ENCODE measurements at places on chromosomes 16 and 17.
A peak's percentile ranks its signal among the peaks of the same experiment; 100 is the strongest.

DNA sequence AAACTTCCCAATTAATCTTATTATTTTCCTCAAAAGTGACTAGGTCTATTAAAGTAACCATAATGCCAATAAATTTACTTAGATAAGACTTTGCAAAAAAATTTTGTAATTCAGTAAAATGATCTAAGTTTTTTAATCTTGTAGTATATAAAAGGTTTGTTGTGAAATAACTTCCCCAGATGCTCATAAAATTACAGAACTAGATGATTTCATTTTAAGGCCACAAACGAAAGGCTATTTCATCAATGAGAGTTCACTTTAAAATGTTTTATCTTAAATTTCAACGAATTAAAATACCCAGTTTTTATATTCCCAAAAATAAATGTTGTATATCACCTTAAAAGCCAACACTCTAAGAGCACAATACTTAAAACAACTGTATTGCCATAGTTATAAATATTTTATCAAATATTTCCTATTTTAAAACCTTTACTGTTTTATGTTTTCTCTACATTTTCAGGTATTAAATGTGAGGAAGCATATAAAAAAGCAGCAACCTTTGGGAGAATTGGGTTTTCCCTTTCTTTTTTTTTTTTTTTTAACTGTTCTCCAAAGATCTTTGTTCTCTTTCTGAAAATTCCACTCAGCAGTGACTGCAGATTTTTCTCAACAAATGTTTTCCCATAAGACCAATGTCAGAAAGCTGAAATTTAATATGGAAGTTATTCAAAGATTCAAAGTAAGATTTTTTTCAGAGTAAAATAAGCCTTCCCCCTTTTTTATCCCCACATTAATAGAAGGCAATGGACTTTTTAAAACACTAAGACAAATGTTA is 169.9 kb downstream of the CYB561 start:
- DNase-seq, result no peak

GRCh38 chr17:82272495-82273326 is 789 bp downstream of the CSNK1D start:
- DNase-seq, result peak; percentile 26

DNA sequence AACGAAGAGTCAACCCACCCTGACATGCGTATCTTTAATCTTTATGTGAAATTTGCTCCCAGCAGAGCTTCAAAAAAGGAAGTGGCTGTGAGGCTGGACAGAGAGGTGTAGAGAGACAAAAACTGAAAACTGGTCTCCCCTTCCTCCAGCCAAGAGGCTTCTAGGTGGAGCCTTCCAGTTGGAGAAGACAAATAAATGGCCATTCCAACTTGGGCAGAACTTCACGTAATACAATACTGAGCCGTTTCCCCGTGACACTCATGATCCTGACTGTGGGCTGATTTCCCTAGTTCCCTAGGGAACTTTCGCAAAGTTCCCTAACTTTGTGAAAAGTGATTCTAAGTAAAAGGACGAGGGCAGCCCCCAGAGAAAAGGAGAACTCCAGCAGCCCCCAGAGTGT is 78.8 kb downstream of the ZFHX3 start:
- no peak for DNase-seq

DNA sequence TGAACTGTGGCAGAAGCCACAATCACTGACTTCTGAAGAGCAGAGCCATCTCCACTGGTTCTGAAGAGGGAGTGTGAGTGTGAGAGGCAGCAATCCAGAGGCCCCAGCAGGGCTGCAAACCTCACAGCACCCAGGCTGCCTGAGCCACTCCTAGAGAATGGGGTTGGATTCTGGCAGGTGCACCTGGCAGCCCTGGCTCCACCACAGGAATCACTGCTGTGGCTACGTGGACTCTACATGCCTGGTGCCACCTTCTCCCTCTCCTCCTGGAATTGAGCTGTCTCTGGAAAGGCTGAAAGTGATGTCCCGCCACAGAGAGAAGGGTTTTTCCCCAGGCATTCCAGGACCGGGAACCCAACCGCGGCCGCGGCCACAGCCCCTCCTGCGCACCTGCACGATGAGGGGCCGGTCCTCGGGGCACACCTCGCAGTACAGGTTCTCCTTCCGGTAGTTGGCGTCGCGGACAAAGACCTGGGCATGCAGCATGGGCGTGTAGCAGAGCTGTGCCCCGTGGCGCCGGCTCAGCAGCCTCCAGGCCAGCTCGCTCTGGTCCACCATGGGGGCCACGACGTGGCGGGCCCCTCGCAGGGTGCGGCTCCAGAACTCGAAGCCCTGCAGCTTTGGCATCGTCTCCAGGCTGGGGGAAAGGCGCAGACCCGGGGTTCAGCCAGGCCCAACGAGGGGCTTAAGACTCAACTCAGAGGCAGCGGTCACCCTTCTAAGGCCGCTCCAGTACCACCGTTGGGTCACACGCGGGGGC is 991 bp downstream of the DUS1L start:
- no peak for DNase-seq

- no peak for DNase-seq
Measured at GRCh38 chr17:61738249-61738648, 125.1 kb downstream of the BRIP1 start.

DNA sequence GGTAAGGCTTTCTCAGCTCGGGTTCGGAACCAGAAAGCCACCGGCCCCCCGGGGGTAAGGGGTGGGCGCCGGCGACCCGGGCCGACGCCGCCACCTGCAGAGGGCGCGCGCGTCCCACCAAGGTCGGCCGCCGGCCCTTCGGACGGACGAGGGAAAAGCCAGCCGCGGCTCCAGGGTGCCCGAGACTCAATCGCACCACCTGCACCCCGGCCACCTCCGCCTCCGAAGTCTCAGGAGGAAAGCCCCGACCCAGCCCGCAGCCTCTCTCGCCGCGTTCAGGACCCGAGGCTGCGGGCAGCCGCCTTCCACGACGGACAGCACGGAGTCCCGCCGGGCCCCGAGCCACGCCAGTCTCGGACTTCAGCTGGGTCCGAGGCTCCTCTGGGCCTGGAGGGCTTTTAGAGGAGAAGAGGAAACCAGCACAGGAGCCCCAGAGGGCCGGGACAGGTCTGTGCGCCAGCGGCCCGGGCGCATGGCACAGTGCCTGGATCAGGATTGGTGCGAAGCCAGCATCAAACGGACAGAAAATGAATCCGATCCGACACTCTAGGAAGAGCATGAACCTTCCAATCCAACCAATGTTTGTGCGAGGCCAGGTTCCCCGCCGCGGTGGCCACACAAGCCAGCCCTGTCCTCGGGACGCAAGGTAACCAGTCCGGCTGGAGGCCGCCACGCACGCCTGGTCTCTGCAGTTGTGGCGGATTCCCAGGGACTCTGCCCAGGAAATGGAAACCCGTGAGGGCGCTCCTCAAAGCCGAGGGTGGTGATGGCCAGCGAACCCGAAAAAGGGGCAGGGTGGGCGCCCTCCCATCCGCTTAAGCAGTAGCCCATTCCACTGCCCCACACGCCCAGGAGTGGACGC is 6.7 kb downstream of the CBX8 start:
- no peak for DNase-seq

- DNase-seq, result no peak
Measured at GRCh38 chr16:48394355-48394703, 9.1 kb upstream of the SIAH1 start.

DNA sequence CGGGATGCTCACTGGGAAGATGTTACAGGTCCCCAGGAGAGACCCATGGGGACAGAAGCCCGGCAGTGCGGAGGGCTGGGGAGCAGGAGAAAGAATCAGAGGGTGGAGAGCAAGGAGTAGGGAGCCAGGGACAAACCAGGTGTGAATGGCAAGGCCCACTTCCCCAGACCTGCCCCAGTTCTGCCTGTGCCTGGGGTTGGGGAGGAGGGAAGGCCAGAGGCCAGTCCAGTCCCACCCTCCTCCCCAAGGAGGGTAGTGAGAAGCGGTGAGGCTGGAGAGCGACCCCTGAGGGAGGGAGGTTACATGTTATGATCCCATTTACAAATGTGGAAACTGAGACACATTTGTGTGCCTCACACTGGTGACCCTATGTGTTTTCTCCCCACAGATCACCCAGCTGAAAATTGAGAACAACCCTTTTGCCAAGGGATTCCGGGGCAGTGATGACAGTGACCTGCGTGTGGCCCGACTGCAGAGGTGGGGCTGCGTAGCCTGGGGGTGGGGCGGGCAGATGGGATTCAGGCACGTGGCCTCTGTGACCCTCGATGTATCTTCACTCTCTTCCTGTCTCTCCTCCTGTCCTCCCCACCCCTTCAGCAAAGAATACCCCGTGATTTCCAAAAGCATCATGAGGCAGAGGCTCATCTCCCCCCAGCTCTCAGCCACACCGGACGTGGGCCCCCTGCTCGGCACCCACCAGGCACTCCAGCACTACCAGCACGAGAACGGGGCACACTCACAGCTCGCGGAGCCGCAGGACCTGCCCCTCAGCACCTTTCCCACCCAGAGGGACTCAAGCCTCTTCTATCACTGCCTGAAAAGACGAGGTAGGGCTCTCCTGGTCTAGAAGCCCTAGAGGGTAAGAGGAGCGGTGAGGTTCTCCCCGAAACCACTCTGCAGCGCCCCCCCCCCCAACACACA is 27.5 kb downstream of the TBX4 start:
- no peak for DNase-seq

DNA sequence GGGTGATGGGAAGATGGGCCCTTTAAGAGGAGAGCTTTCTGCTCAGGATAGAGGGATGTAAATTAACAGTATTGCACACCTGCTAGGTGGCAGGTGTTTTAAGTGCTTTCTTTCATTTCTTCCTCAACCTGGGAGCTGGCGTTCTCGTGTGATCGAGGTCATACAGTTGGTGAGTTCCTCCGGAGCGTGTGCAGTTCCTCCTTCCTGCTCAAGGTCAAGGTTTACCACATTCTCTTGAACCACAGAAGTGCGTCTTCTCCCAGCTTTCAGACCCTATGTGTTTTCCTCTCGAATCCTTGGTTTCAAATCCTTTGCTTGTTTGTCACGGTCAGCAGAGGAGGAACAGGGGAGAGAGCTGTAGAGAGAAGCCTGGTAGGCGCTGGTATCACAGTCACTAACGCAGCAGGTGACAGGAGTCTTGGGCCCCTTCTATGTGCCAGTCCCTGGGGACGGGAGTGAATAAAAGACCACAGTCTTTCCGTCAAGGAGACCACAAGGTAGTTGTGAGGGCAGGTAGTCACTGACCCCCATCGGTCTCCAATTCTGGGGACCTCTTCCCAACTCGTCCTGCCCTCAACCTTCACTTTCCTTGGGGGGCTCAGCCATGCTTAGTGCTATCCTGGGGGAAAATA is 791 bp downstream of the DNAI2 start:
- no peak for DNase-seq

GRCh38 chr17:29138971-29139691 is 41.1 kb downstream of the MYO18A start:
- DNase-seq, result no peak

GRCh38 chr17:78905116-78905515 is 2.1 kb upstream of the CEP295NL start:
- no peak for DNase-seq

DNA sequence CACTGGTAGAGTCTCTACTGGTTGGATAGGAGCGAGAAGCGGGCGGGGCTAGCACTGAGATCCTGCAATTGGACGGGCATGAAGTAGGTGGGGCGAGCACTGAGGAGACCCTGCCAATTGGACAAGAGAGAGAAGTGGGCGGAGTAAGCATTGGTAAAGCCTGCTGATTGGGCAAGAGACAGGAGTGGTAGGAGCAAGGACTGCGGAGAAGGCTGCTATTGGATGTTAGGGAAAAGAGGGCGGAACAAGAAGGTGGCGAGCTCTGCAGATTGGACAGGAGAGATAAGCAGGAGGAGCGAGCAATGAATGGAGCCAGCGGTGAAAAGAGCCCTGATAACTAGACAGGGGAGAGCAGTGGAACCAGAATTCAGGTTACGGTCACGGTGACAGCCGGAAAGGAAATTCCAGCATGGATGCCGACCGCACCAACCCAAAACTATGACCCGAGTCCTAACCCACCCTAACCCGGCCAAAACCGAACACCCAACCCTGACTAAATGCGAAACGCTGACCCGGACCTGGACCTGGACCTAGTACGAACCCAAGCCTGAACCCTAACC is 4.8 kb downstream of the SCGB1C2 start:
- no peak for DNase-seq

GRCh38 chr16:25060920-25061319 is 45.8 kb upstream of the ARHGAP17 start:
- DNase-seq, result no peak

GRCh38 chr16:2364638-2365210 is 24.2 kb upstream of the ABCA3 start:
- DNase-seq, result no peak

DNA sequence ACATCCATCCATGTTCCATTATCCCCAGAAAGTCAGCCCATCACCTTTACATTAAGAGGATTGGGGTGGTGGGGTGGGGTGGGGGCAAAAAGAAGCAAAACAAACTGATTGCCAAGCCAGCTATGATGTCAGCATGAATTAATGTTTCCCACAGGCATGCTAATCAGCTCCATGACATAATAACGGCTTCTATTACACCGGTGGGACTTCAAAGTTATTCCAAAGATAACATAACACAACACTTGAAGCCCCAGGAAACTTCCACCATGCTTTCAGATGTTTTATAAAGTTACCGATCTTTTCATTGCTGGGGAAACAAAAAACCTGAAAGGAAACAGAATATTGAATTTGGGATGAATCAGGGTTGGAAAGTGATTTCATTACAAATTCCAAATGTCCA is 155.9 kb upstream of the IRX5 start:
- no peak for DNase-seq

GRCh38 chr16:52914428-52914827 is 138.3 kb downstream of the CHD9NB start:
- DNase-seq, result no peak

GRCh38 chr16:89052890-89053724 is 40.5 kb upstream of the ACSF3 start:
- no peak for DNase-seq

- DNase-seq, result no peak
Measured at GRCh38 chr17:44108440-44109311, 14.8 kb downstream of the HDAC5 start.

GRCh38 chr17:59607817-59608403 is 11.8 kb upstream of the CLTC start:
- DNase-seq, result peak; percentile 19

DNA sequence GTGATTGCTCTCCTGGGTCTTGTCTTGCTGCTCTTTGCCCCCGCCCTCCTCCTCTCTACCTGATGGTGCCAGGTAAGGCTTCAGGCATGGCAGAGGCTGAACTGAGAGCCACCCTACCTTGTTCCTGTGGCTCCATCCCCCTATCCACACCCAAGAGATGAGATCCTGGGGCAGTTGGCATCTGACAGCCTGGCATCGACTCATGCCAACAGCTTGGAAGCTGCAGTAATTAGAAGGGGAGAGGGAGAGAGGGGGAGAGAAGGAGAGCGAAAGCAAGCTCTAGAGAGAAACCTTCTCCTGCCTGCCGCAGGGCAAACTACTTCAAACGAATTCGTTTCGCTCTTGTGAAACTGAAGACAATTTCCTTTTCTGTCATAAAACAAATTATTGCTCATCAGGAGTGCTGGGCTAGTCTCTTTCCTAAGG is 13.8 kb upstream of the SP6 start:
- no peak for DNase-seq

- no peak for DNase-seq
Measured at GRCh38 chr17:65565559-65565958, 4.1 kb upstream of the AXIN2 start.

DNA sequence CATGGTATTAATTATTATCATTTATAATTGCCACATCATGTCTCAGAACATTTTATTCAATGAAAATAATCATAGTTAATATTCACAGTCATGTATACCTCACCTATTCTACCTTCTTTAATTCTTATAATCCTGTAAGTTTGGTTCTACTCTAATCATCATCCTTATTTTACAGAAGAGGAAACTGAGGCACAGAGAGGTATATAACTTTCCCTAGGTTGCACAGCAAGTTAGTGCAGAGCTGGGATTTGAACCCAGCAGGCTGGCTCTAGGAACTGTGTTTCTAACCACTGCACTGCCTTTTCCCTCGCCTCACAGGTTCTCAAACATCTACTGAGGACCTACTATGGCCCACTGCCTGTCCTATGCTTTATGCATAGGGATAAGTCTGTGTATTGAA is 32.7 kb downstream of the WSB1 start:
- DNase-seq, result no peak
